ENCODE measurements at places on chromosomes 12 and 14.

DNA sequence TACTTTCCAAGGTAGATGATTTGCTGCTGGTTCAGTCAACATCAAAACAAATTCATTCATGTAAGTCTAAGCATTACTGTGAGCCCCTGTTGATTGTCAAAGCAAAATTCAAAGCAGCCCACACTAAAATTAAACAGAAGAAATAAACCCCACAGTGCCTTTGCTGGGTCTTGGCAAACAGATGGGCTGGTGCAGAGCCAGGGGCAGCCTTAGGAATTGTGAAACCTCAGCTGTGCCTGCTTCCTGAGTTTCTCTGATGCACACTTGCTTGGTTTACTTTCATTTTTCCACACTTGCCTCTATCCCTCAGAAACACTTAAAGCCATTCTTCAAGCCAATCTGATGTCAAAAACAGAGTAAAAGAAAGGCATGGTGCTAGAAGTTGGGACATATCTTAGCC, 6.6 kb upstream of the PLEKHG7 start:
- no peak for DNase-seq

DNA sequence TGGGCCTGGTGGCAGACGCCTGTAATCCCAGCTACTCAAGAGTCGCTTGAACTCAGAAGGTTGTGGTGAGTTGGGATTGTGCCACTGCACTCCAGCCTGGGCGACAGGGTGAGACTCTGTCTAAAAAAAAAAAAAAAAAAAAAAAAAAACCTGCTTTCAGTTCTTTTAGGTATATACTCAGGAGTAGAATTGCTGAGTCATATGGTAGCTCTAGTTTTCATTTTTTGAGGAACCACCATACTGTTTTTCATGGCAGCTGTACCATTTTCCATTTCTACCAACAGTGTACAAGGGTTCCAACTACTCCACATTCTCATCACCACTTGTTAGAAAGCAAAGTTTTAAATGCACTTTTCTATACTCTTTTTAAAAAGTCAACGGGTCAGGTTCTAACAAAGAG, 119.8 kb downstream of the DPF3 start:
- DNase-seq, result no peak

DNA sequence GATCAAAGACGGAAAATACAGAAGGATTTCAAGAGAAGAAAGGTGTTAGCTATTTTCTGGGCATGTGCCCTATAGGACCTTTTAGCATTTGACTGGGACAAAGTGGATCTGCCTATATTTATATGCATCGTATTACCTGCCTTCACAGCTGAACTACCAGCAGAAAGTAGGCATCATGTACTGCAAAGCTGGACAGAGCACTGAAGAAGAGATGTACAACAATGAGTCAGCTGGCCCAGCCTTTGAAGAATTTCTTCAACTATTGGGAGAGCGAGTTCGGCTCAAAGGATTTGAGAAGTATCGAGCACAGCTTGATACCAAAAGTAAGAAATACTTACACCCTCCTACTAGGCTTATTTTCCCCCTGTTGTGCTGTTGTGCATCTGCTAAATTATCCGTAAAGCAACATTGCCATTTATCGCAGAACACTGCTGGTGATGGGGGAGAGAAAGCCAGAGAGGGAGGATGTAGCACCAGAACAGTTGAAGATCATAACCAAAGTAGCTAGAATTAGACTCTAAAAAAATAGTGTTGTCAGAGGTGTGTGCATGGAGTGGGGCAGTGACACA, 282.0 kb upstream of the RGS6 start:
- DNase-seq, result no peak

- DNase-seq, result no peak
Measured at GRCh38 chr12:102629262-102629888, 149.0 kb upstream of the IGF1 start.

DNA sequence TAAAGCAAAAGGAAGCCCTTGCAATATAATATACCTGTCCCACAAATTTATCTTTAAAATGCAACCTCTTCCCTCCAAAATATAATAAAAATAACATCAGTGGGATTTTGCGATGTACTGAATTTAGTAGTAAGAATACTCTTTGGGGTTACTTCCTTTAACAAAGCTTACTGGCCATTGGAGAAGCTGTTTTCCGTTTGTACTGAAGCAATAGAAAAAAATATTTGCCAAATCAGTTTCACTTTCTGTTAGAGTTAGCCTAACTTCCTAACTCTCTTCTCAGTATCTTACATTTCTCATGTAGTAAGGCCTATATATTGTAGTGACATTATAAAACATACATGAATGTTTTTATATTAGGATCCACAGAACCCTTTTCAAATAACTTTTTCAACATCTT, 3.7 kb downstream of the MAX start:
- no peak for DNase-seq

Measured in urinary bladder (tissue), 4 donors.